ENCODE measurements at places on chromosomes 5 and 9. TPM values are rescaled to one million over a fixed set of nuclear protein-coding genes. Genes with fewer than 3 reads are reported as not detected.

The OBP2B gene
- polyA plus RNA-seq: not detected

The KCNV2 gene
- polyA plus RNA-seq: not detected

GRCh38 chr5:77937015-77937908 lies 161.1 kb upstream of the TBCA start:
- no peaks in the 10 kb centered on the region for H3K27me3 ChIP-seq
- no peaks in the 10 kb centered on the region for H3K4me1 ChIP-seq
- no peaks in the 10 kb centered on the region for H3K36me3 ChIP-seq
- no peak for DNase-seq
- no peak overlapping the region for H3K27ac ChIP-seq

DNA sequence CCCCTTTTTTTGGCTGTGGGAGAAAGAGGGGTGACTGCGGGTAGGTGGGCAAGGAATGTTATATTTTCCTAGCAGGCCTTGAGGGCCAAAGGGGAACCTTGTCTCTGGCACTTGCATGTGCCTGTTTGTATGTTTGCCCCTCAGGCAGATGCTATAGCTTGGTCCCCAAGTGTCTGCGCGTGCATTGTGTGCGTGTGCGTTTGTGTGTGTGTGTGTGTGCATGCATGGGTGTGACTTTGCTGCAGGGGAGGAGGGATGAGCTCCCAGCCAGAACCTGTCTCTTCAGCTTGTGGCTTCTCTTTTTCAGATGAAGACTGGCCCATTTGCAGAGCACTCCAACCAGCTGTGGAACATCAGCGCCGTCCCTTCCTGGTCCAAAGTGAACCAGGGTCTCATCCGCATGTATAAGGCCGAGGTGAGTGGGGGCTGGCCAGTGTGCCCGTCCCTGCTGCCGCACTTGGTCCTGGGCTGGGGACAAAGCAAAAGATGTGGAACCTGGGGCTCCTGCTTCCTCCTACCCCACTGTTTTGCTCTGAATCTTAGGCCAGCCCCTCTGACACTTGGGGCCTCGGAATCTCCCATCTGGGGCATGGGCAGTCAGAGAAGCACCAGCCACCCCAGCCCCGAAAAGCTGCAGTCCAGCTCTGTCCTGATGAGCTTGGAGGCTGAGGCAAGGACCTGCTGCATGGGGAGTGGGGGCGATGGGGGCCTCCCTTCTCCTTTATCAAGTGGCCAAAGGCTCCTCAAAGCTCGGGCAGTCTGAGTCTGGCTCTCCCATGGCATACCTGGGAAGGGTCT lies 31.1 kb downstream of the PTPA start:
- H3K27ac ChIP-seq: no peak overlapping the region
- no peak for DNase-seq
- no peaks in the 10 kb centered on the region for H3K27me3 ChIP-seq
- peaks cover 51% of the 10 kb centered on the region for H3K4me1 ChIP-seq

DNA sequence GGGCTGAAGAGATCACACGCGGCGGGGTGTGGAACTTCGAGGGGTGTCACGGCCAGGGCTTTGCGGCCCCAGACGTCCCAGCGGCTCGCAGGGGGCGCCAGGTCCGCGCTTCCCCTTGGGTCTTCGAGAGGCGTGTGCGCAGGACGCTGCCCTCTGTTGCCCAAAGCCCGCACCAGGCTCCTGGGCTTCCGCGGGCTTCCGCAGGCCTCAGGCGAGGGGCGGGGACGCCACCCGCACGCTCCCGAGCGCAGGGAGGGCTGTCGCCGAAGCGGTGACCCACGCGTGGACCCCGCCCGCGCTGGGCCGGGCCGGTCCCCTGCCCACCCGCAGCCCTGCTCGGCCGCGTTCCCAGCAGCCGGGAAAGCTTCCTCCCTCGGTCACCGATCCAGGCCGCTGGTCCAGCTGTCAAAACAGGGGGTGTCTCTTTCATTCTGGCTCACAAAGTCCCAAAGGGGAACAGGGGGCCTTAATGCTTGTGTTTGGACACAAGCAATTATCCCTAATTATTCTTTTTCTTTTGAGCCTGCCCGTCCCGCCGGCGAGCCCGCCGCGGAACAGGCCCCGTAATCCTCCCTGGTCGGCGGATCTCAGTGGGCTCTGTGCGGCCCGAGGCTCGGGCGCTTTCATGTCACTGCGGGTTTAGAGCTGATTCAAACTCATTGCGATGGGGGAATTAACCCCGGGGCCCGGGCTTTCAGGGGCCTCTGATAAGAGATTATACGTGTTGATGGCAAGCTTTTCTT lies 60.6 kb downstream of the TMEM174 start:
- no peaks in the 10 kb centered on the region for H3K36me3 ChIP-seq
- peak; percentile 76 for DNase-seq
- peak overlapping the region; percentile 39 for H3K4me3 ChIP-seq
- H3K27me3 ChIP-seq: peaks cover 55% of the 10 kb centered on the region

GRCh38 chr5:110705349-110705748 lies 21.1 kb downstream of the TMEM232 start:
- no peaks in the 10 kb centered on the region for H3K27me3 ChIP-seq
- DNase-seq: no peak
- H3K36me3 ChIP-seq: no peaks in the 10 kb centered on the region
- H3K4me1 ChIP-seq: no peaks in the 10 kb centered on the region
- no peak overlapping the region for H3K4me3 ChIP-seq

- no peak overlapping the region for H3K27ac ChIP-seq
- no peak for DNase-seq
Observed at GRCh38 chr5:10034001-10034400, 215.7 kb downstream of the ATPSCKMT start.

DNA sequence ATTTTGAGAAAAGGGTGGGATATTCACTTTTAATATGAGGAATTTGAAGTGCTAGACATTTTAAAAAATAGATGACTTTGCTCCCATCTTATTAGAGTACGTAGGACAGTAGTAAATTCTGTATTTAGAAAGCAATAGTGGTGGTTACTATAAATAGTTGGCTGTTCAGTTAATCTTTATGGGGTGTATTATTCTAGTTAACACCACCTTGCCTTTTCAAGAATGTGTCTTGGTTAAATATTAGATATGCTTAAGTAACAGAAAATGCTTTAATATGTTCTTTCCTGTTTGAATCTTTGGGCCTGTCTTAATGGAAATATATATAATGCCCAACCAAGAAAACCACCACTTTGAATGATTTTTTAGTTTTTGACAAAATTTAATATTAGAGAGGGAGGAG lies 608.7 kb upstream of the FAM174A start:
- H3K27me3 ChIP-seq: no peaks in the 10 kb centered on the region
- no peaks in the 10 kb centered on the region for H3K36me3 ChIP-seq
- H3K27ac ChIP-seq: no peak overlapping the region
- DNase-seq: no peak
- no peaks in the 10 kb centered on the region for H3K4me1 ChIP-seq

- no peak for DNase-seq
- H3K4me3 ChIP-seq: no peak overlapping the region
- H3K4me1 ChIP-seq: peaks cover 5% of the 10 kb centered on the region
- H3K36me3 ChIP-seq: no peaks in the 10 kb centered on the region
- no peak overlapping the region for H3K27ac ChIP-seq
- H3K27me3 ChIP-seq: no peaks in the 10 kb centered on the region
Observed at GRCh38 chr5:2172471-2172870, 289.7 kb upstream of the IRX4 start.

- no peak overlapping the region for H3K4me3 ChIP-seq
- H3K27ac ChIP-seq: no peak overlapping the region
- DNase-seq: no peak
- H3K27me3 ChIP-seq: no peaks in the 10 kb centered on the region
- no peaks in the 10 kb centered on the region for H3K4me1 ChIP-seq
- no peaks in the 10 kb centered on the region for H3K36me3 ChIP-seq
Observed at GRCh38 chr9:2337131-2337530, 284.5 kb upstream of the VLDLR start.

The CER1 gene
- 0.28 TPM for polyA plus RNA-seq

DNA sequence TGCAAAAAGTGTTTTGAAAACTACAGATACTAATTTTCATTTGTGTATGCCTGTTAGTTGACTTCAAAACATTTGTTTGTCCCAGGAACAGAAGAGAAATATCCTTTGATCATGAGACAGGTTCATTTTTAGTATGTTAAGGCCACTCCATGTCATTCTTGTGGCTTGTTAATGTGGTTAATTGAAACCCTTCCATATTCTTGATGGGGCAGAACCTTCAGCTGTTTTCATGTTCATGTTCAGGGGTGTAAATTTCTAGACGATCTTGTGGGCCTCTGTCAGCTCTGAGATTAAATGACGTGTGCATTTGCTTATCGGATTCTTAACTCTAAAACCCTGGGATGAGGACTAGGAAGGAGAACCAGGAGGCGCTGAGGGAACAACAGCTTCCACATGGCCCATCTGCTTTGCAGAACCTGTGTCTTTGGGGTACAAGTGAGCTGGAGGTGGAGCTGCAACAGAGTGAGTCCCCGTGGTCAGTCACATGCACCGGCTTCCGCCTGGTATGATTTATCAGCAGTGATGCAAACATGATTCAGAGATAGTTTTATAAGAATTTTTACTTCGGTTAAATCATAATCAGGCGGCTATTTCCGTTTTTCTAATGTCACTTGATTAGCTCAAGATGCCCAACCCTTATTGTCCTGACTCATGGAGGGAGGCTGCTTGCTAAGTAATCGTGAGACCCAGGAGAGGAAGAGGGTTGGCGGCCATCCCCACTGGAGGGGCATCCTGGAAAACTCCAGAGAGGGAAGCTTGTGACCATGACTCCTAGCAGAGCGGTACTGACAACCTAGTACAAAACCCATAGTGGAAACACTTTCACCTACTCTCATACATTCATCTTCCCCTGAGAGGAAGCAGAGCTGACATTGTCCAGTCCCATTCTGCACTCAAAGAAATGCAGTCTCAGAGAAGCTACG lies 138.4 kb downstream of the C9orf152 start:
- DNase-seq: no peak
- H3K27ac ChIP-seq: no peak overlapping the region

The C9orf50 gene
- not detected for polyA plus RNA-seq

The FSD1L gene
- polyA plus RNA-seq: 0.91 TPM

The SPINK5 gene
- 0.97 TPM for polyA plus RNA-seq

GRCh38 chr5:78404682-78405293 lies 44.4 kb downstream of the SCAMP1 start:
- no peak for DNase-seq
- H3K27ac ChIP-seq: no peak overlapping the region
- H3K27me3 ChIP-seq: no peaks in the 10 kb centered on the region
- no peaks in the 10 kb centered on the region for H3K4me1 ChIP-seq
- no peak overlapping the region for H3K4me3 ChIP-seq

- H3K27me3 ChIP-seq: no peaks in the 10 kb centered on the region
- H3K27ac ChIP-seq: no peak overlapping the region
- no peak for DNase-seq
- H3K36me3 ChIP-seq: no peaks in the 10 kb centered on the region
- H3K4me1 ChIP-seq: no peaks in the 10 kb centered on the region
Observed at GRCh38 chr5:131634238-131634637, 791 bp downstream of the RAPGEF6 start.

The LRRC19 gene
- not detected for polyA plus RNA-seq

DNA sequence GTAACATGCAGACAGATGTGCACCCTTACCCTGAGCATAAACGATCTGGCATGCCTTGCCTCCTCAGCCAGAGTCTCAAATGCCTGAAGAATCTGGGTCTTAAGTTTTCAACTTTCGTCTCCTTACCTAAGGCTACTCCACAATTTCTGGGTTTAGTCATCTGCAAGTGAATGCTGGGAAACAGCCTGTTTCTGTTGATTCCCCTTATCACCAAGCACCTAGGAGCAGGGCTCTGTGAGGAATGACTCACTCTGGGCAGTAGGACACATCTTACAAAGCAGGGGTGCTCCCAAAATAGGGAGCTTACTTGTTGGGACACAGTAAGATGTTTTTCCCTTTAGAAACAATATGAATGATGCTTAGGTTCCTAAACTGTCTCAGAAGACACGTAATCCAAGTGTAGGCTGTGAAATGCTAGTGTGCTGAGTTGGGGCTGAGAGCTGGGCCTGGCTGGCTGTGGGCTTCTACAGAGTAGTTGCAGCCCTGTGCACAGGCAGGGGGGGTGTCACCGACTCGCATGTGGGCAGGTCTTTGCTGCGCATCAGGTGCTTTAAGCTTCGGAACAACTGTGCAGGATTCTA lies 58.0 kb downstream of the DAP start:
- no peaks in the 10 kb centered on the region for H3K27me3 ChIP-seq
- H3K36me3 ChIP-seq: no peaks in the 10 kb centered on the region
- no peak overlapping the region for H3K27ac ChIP-seq
- DNase-seq: no peak
- peaks cover 12% of the 10 kb centered on the region for H3K4me1 ChIP-seq
- no peak overlapping the region for H3K4me3 ChIP-seq

GRCh38 chr5:110865400-110866094 lies 126.7 kb downstream of the SLC25A46 start:
- DNase-seq: peak; percentile 60
- H3K36me3 ChIP-seq: no peaks in the 10 kb centered on the region
- H3K27me3 ChIP-seq: no peaks in the 10 kb centered on the region

GRCh38 chr9:133759146-133759900 lies 21.2 kb upstream of the SARDH start:
- H3K27me3 ChIP-seq: no peaks in the 10 kb centered on the region
- peak; percentile 63 for DNase-seq
- no peaks in the 10 kb centered on the region for H3K36me3 ChIP-seq
- H3K4me3 ChIP-seq: no peak overlapping the region

- peaks cover 8% of the 10 kb centered on the region for H3K36me3 ChIP-seq
- no peaks in the 10 kb centered on the region for H3K4me1 ChIP-seq
- H3K27ac ChIP-seq: no peak overlapping the region
Observed at GRCh38 chr9:135804581-135805421, 102.5 kb downstream of the CAMSAP1 start.

DNA sequence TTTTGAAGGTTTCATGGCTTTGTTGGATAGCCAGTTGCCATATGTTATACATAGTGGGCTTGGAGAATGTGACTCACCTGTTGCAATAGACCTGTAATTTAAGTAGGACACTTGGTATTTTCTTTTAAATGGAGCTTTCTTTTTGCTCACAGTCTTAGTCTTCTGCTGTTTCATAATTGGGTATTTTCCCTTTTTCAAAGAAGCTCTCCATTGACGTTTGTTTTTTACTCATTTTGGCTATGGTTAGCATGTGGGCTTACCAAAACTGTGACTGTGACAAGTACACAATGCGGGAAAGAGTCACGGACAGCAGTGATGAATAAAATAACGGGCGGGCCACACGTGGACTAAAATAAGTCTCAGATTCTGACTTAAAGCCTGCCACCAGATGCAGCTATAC lies 23.2 kb upstream of the RNF20 start:
- no peak overlapping the region for H3K27ac ChIP-seq
- H3K36me3 ChIP-seq: no peaks in the 10 kb centered on the region
- H3K4me1 ChIP-seq: peaks cover 16% of the 10 kb centered on the region
- no peaks in the 10 kb centered on the region for H3K27me3 ChIP-seq

- no peaks in the 10 kb centered on the region for H3K36me3 ChIP-seq
- DNase-seq: no peak
- no peaks in the 10 kb centered on the region for H3K4me1 ChIP-seq
- no peak overlapping the region for H3K4me3 ChIP-seq
- H3K27me3 ChIP-seq: no peaks in the 10 kb centered on the region
Observed at GRCh38 chr5:71537687-71538086, 49.5 kb upstream of the MCCC2 start.

- no peak for DNase-seq
- peaks cover 10% of the 10 kb centered on the region for H3K4me1 ChIP-seq
- no peak overlapping the region for H3K27ac ChIP-seq
- no peaks in the 10 kb centered on the region for H3K36me3 ChIP-seq
Observed at GRCh38 chr5:142845954-142846398, 75.8 kb downstream of the ARHGAP26 start.

All from H1 (cell line).